Common myeloid progenitor, CD34-positive (primary cell): ENCODE measurements at places on chromosomes 2 and 18.
A peak's percentile ranks its signal among the peaks of the same experiment; 100 is the strongest.

GRCh38 chr18:1585881-1586488, 681.3 kb downstream of the ADCYAP1 start:
- no peaks in the 10 kb centered on the region for H3K36me3 ChIP-seq
- no peaks in the 10 kb centered on the region for H3K27me3 ChIP-seq
- H3K4me1 ChIP-seq, result peaks cover 2% of the 10 kb centered on the region
- no peak overlapping the region for H3K4me3 ChIP-seq

- peak overlapping the region; percentile 95 for H3K27ac ChIP-seq
- no peaks in the 10 kb centered on the region for H3K27me3 ChIP-seq
- DNase-seq, result peak; percentile 14
- no peaks in the 10 kb centered on the region for H3K36me3 ChIP-seq
- H3K4me1 ChIP-seq, result peaks cover 34% of the 10 kb centered on the region
Observed at GRCh38 chr2:171158790-171159371, 1.8 kb downstream of the TLK1 start.

GRCh38 chr2:34447097-34447496, 848.0 kb upstream of the FAM98A start:
- no peaks in the 10 kb centered on the region for H3K36me3 ChIP-seq
- H3K27me3 ChIP-seq, result no peaks in the 10 kb centered on the region
- no peak overlapping the region for H3K4me3 ChIP-seq
- no peak overlapping the region for H3K27ac ChIP-seq
- no peaks in the 10 kb centered on the region for H3K4me1 ChIP-seq

DNA sequence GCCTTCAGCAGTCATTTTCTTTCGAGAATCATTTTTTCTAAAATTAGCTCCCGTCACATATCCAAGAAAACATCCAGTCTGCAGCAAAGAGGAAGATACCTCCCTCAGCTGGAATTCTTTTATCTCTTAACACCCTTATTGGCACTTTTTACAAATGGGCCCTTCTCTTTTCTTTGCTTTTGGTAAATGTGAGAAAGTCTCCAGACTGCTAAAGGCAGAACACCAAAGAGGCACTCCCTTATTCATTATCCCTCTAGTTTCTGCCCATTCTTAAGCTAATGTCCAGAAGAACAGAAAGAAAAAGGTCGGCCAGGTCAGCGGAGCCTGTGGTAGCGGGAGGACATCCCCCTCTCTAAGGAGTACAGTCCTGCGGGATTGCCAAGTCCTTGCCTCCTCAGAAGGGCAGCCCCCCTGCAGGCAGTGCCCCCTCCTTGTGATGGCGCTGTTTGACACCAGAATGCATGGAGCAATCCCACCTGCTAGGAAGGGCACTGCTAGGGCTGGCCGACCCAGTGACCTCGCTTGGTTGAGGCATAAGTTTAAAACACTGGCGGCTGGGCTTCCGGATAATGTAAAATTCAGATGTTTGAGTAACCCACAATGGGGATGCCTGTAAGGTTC, 34.0 kb downstream of the ST6GAL2 start:
- H3K4me3 ChIP-seq, result no peak overlapping the region
- no peaks in the 10 kb centered on the region for H3K36me3 ChIP-seq
- H3K4me1 ChIP-seq, result no peaks in the 10 kb centered on the region
- H3K27me3 ChIP-seq, result no peaks in the 10 kb centered on the region

DNA sequence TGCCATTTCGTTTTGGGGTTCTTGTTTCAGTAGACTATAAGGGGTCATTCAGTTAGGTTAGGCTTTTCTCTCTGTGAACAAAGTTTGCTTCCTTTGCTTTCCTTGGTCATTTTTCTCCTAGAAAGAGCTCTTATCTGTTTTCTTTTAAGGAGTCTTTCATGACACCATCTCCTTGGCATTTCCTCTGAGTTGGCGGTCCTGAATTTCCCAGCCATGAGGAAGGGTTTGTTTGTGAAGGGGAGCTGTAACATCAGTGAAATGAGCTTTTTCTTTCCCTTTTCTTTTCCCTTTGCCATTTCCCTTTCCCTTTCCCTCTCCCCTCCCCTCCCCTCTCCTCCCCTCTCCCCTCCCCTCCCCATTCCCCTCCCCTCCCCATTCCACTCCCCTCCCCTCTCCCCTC, 61.7 kb downstream of the MAP4K4 start:
- H3K4me3 ChIP-seq, result no peak overlapping the region
- DNase-seq, result no peak
- peaks cover 8% of the 10 kb centered on the region for H3K4me1 ChIP-seq
- no peaks in the 10 kb centered on the region for H3K36me3 ChIP-seq
- no peaks in the 10 kb centered on the region for H3K27me3 ChIP-seq

DNA sequence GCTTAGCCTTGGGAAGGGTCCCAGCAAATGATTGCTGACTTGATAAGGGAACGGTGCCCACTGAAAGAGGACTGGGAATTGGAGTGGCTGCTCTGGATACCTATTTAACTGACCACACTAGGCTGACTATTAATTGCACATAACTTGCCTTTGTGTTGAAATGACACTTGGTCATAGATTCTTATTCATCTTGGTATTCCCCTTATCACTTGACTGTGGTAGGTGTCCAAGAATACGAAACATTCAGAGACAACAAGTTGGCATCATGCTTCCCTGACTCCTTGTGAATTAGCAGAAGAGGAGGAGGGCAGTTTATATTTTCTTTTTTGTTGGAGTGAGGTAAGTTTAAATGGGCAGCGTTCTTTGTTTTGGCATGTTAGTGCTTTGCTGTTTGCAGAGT, 13.4 kb downstream of the FMNL2 start:
- H3K4me1 ChIP-seq, result no peaks in the 10 kb centered on the region
- H3K27me3 ChIP-seq, result no peaks in the 10 kb centered on the region
- no peak overlapping the region for H3K27ac ChIP-seq
- DNase-seq, result no peak
- H3K36me3 ChIP-seq, result no peaks in the 10 kb centered on the region

DNA sequence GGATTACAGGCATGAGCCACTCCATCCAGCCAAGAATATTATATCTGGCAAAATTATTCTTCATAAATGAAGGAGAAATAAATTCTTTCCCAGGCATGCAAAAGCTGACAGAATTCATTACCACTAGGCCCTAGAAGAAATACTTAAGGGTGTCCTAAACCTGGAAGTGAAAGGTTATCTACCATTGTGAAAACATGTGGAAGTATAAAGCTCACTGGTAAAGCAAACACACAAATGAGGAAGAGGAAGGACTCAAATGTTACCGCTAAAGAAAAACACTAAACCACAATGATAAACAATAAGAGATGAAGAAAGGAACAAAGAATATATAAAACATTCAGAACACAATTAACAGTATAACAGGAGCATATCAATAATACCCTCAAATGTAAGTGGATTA, 171.8 kb downstream of the CAMKMT start:
- no peak overlapping the region for H3K27ac ChIP-seq
- H3K27me3 ChIP-seq, result no peaks in the 10 kb centered on the region
- no peaks in the 10 kb centered on the region for H3K36me3 ChIP-seq
- H3K4me3 ChIP-seq, result no peak overlapping the region
- no peaks in the 10 kb centered on the region for H3K4me1 ChIP-seq

GRCh38 chr2:173043476-173043875, 32.2 kb upstream of the MAP3K20 start:
- H3K27ac ChIP-seq, result no peak overlapping the region
- no peaks in the 10 kb centered on the region for H3K36me3 ChIP-seq
- H3K4me3 ChIP-seq, result no peak overlapping the region
- no peaks in the 10 kb centered on the region for H3K27me3 ChIP-seq
- peak; percentile 8 for DNase-seq

DNA sequence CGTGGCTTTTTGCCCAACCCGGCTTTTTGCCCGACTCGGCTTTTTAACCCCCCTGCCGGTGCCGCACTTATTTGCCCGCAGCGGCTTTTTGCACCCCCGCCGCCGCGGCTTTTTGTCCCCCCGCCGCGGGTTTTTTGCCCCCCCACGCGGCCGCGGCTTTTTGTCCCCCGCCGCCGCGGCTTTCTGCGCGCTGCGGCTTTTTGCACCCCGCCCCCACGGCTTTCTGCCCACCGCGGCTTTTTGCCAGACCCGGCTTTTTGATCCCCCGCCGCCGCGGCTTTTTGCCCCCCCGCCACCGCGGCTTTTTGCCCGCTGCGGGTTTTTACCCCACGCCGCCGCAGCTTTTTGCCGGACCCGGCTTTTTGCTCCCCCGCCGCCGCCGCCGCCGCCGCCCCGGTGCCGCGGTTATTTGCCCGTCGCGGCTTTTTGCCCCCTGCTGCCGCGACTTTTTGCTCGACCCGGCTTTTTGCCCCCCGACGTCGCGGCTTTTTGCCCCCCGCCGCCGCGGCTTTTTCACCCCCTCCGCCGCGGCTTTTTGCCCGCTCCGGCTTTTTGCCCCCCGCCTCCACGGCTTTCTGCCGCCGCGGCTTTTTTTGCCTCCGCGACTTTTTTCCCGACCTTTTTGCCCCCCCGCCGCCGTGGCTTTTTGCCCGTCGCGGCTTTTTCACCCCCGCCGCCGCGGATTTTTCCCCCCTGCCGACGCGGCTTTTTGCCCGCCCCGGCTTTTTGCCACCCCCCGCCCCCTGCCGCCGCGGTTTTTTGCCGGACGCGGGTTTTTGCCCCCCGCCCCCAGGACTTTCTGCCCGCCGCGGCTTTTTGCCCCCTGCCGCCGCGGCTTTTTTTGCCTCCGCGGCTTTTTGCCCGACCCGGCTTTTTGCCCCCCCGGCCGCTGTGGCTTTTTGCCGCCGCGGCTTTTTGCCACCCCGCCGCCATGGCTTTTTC, 2786.5 kb downstream of the RPIA start:
- no peaks in the 10 kb centered on the region for H3K36me3 ChIP-seq
- H3K27me3 ChIP-seq, result peaks cover 5% of the 10 kb centered on the region
- H3K27ac ChIP-seq, result no peak overlapping the region
- peak overlapping the region; percentile 23 for H3K4me3 ChIP-seq
